ENCODE measurements at places on chromosomes 4 and X. TPM values are rescaled to one million over a fixed set of nuclear protein-coding genes. Genes with fewer than 3 reads are reported as not detected.

SYNPO2 gene
- 1,079 TPM for total RNA-seq

ITGB1BP2 gene
- 13.0 TPM for total RNA-seq

KIF4A gene
- 0.37 TPM for total RNA-seq

PRR32 gene
- not detected for total RNA-seq

SPIN2A gene
- total RNA-seq = 0.67 TPM

AKAP14 gene
- not detected for total RNA-seq

PDZD4 gene
- total RNA-seq = 21.0 TPM

SLC7A11 gene
- total RNA-seq = 0.33 TPM

ACOX3 gene
- total RNA-seq = 36.8 TPM

CXCL9 gene
- 2.1 TPM for total RNA-seq

OPRPN gene
- total RNA-seq = not detected

SLC10A6 gene
- 3.6 TPM for total RNA-seq

ERAS gene
- total RNA-seq = not detected

SLITRK2 gene
- total RNA-seq = 0.28 TPM

KLHL4 gene
- 8.0 TPM for total RNA-seq

DKK2 gene
- total RNA-seq = 1.4 TPM

PABPC1L2B gene
- total RNA-seq = not detected

COL25A1 gene
- total RNA-seq = 1.1 TPM

STBD1 gene
- 37.4 TPM for total RNA-seq

POU4F2 gene
- not detected for total RNA-seq

PFKFB1 gene
- 0.42 TPM for total RNA-seq

GPM6B gene
- total RNA-seq = 4.1 TPM

FSTL5 gene
- not detected for total RNA-seq

GCNA gene
- 1.8 TPM for total RNA-seq

TASL gene
- total RNA-seq = 1.1 TPM

USP26 gene
- not detected for total RNA-seq

HMGB3 gene
- total RNA-seq = 5.2 TPM

PDLIM3 gene
- 447 TPM for total RNA-seq
